NCI-H1048 (cell line): ENCODE measurements at places on chromosomes 11 and 22.

- DNase-seq = no peak
Measured at GRCh38 chr11:120576606-120577005, 65.1 kb downstream of the GRIK4 start.

GRCh38 chr11:74696500-74696899, 34.7 kb downstream of the CHRDL2 start:
- no peak for DNase-seq

- no peak for DNase-seq
Measured at GRCh38 chr11:109756951-109757350, 335.0 kb downstream of the C11orf87 start.

GRCh38 chr11:85787168-85787567, 23.8 kb downstream of the SYTL2 start:
- DNase-seq = no peak

- no peak for DNase-seq
Measured at GRCh38 chr11:134612140-134613030, 200.3 kb upstream of the B3GAT1 start.

DNA sequence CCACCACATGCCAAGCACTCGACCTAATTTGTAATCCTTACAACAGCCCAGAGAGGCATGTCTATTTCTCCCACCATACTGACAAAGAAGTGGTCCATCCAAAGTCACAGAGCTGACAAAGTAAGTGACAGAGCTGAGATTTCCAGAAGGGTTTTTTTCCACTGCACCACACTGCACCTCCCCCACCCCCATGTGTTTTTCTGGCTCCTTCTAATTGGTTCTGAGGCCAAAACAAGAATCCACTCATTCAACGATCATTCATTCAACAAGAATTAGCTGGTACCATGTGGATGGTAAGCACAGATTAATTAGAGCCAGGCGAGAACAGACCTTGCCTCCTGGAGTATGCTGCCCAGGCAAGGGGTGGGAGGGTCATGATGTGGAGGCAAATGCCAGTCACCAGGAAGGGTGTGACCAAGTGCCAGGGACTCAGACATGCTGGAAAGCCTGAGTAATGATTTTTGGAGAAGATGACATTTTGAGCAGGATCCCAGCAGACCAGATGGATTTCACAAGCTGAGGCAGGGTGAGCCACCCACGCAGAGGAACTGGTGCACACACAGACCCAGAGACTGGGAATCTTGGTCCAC, 14.9 kb upstream of the PRG2 start:
- DNase-seq = no peak

DNA sequence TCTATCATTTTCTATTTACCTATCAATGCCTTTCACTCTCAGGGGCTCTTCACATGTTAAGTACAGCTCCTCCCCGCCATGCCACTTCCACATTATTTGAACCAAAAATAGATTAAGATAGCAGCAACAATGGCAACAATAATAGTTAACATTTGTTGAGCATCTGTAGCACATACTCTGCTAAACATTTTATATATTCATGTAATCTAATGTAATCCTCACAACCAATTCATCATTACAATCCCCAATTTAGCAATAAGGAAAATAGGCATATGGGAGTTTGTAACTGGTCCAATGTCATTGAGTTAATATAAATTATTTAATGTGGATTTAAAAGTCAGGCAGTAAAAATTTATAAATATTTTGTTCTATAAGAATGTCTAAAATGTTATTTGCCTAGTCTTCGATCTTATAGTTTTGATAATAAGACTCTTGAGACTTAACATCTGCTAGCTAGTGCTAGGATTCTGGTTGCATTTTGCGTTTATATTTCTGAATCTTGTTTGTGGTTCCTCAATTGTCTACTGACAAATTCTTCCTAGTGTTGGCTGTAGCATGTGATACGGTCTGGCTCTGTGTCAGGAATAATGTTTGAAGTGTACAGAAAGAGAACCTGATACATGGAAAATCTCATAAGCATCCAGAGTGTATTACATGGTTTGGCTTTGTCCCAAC, 621.5 kb upstream of the LUZP2 start:
- no peak for DNase-seq

- no peak for DNase-seq
Measured at GRCh38 chr11:66238786-66239413, 29.5 kb upstream of the RAB1B start.

GRCh38 chr11:11025087-11025486, 167.2 kb upstream of the ZBED5 start:
- DNase-seq = no peak

- no peak for DNase-seq
Measured at GRCh38 chr11:57481915-57482781, 21.8 kb downstream of the RTN4RL2 start.

GRCh38 chr11:70782401-70782913, 384.1 kb downstream of the CTTN start:
- DNase-seq = no peak

GRCh38 chr11:66637557-66638176, 836 bp upstream of the RBM4 start:
- no peak for DNase-seq

DNA sequence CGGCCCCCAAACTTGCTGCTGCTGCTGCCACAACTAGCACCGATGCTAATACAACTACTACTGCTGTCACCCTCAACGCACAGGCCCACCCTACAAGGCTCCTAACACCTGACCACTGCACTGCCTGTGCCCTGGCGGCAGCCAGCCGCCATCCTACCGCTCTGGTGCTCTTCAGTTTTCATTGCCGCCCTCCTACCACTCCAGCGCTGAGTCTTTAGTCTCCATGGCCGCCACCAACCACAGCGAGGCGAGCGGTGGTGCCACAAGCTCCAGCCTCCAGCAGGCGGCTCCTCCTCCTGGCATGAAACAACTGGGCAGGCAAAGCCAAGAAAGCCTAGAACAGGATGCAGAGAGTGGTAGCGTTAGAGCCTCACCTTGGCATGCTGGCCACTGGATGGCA, 5.0 kb upstream of the RFPL3 start:
- DNase-seq = no peak

DNA sequence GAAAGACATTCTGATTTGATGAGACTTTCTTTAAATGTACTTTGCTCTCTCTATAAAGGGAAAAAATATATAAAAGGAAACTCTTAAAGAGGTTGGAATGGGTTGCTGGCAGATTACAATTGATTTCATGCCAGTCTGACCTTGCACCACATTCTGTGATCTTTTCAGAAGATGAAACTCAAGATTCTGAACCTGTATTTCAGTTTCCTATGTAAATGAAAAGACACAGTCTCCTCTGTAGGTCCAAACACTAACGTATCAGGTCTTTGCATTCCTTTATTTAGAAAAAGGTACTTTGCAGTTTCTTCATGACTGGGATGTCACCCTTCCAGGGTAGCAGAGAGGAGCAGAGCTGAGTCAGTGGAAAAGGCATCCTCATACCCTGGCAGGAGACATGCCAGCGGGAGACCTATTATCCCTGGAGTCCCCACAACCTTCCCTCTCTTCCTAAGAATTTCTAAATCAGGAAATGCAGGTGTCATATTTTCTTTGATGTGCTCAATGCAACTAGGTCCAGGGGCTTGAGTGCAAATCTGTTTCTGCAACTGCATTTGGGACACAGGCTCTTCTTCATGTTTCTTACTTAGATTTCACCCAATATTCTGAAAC, 282.6 kb downstream of the CADM1 start:
- no peak for DNase-seq

GRCh38 chr22:45760682-45761081, 89.0 kb downstream of the ATXN10 start:
- DNase-seq = no peak

DNA sequence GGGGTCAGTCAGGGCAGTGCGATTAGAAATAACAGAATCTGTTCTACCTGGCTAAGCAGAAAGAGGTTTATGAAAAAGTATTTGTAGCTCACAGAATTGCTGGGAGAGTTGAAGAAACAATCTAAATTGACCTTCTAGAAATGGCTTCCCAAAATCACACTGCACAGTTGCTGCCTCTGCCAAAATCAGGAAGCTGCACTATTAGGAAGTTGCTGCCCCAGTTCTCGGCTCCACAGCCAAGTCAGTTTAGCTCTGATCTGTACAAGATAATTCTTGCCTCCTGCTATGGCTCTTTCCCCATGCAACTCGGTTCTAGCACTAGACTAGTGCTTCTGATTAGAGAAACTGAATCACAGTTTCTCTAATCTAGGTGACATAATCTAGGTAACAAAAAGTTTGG, 16.0 kb upstream of the CCDC90B start:
- DNase-seq = no peak

DNA sequence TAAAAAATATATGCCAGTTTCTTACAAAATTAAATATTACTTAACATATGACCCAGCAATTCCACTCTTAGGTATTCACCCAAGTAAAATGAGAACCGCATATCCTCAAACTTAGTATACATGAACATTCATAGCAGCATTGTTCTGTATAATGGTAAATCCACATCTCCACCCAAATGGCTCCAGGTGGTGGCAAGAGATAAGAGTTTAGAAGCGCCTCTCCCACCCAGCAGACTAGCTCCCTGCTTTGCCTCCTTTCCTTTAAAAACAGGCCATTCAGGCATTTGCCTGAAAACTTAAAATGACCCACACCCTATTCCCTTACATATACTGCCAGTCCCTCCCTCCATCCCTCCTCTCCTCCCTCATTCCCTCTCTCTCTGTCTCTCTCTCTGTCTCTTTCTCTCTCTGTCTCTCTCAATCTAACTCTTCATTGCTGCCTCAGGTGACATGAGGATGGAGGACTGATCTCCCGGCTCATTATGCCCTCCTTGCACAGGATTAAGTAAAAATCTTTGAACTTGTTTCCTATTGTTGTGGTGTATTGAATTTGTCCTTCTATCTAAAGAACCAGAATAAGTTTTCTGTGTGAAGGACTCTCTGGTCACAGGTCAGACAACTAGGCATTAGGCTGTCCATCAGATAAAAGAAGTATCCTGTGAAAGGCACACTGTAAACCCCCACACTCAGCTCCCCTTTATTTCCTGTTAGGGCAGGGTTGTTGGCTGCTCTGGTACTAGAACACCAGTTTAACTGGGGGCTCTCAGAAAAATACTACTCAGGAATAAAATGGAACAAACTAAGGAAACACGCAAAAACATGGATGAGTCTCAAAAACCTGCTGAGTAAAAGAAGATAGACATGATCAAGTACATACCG, 48.3 kb downstream of the RRP8 start:
- DNase-seq = no peak

DNA sequence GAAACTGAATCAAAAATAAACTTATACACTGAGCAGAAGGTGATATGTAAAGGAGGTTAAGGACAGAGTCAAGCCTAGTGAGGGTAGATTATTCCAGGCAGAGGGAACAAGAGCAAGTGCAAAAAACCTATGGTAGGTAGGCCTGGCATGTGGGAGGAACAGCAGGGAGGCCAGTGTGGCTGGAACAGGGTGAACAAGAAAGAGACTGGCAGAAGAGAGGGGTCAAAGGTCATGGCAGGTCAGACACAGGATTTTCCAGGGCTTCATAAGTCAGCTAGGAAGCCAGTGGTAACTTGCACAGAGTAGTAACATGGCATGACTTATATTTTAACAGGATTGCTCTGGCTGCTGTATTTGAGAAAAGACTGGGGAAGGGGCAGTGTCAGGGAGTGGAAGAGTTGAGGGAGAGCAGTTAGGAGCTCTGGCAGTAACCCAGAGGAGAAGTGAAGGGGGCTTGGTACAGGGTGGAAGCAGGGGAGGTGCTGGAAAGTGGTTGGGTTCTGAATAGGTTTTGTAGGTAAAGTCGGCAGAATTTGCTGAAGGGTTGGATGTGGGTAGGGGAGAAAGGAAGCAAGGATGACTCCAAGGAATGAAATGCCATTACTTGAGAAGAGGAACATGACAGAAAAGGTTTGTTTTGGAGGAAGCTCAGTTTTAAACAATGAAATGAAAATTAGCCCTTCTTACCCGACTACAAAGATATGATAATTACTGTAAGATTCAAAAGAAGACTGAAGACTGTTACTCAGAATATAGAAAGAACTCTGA, 86.2 kb downstream of the ZNRF3 start:
- no peak for DNase-seq

GRCh38 chr11:76901144-76901543, 40.4 kb downstream of the ACER3 start:
- no peak for DNase-seq

DNA sequence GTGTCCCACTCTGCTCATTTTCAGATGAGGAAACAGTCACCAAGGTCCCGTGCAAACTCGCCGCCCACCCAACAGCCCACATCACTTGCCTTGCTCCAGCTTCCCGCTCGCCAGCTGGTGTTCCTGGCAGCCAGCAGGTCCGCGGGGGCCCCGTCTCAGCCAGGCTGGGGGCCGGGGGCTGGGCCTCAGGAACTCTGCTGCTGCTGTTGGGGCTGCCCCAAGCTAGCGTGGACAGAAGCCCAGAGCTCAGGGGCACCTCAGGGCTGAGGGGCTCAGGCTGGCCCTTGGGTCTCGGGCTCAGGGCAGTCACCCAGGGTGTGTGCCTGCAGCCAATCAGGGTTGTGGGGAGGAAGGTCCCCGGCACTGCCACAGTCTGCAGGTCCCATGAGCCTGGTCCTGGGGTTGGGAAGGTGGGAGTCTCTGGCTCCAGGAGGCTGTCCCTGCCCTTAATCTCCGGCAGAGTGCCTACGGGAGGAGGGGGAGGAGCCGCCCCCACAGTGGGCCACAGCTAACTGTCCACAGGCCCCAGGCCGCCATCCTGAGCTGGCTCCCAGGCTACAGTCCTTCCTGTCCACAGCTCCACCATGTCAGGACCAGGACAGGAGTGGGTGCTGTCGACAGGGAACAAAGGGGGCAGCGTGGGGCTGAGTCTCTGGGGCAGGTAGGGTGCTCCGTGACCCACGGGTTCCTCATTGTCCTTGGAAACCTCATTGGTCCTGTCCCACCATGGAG, 65.2 kb downstream of the ARFGAP3 start:
- DNase-seq = no peak

DNA sequence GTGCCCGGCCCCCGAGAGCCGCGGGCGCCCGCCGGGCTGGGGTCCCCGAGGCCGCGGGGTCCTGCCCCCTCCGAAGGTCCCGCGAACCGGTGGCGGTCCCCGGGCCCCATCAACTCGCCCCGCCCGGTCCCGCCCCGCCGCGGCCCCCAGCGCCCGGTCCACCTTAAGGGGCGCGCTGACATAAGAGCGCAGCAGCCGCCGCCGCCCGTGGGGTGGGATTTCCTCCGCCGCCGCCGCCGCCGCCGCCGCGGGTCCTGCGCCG, at the start of gene ZDHHC8:
TSS of gene ZDHHC8 (plus strand) at position 208 of the 262 bp plus-strand sequence. CDS start 144 bp downstream, outside the sequence.
- no peak for DNase-seq

- no peak for DNase-seq
Measured at GRCh38 chr11:45688472-45689033, 23.1 kb upstream of the CHST1 start.

DNA sequence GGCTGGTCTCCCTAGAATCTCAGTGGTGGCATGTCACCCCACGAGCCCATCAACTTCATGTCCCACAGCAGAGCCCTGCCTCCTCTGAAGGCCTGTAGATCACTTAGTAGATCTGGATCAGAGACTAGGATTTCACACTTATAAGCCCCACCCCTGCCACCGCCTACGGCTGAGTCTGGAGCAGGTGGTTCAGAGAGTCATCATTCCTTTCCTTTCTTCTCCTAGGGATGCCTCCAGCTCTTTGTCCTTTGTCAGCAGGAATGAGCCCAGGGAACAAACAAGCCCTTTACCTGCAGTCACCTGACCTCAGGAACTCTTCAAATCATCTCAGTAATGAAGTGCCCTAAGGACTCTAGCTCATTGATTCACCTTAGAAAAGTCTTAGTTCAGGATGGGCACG, 37.8 kb downstream of the SCGB1A1 start:
- DNase-seq = no peak
